ENCODE measurements at places on chromosomes 1 and 21. TPM values are rescaled to one million over a fixed set of nuclear protein-coding genes. Genes with fewer than 3 reads are reported as not detected.

DNA sequence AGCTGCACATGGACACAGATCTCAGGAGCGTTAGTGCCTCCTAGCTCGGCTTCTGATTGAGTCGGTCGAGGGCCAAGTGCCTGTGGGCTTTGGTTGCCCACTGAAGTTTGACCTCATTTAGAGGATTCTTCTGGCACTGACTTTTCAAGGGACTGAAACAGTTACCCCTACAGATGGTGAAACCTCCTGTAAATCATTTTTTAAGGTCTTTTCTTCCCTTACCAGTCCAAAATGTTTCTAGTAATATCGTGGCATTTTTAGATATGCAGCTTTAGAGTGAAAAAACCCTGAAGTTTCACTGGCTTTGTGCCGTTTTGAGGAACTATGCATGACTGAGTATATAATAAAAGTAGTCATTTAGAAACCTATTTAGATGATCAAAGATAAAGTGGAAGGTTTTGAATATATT lies 34.7 kb upstream of the L1TD1 start:
- no peaks in the 10 kb centered on the region for H3K4me1 ChIP-seq
- no peaks in the 10 kb centered on the region for H3K36me3 ChIP-seq
- no peak overlapping the region for H3K4me3 ChIP-seq
- no peak overlapping the region for H3K27ac ChIP-seq
- DNase-seq = no peak
- H3K27me3 ChIP-seq = no peaks in the 10 kb centered on the region

Gene KCNE2
- total RNA-seq = not detected

DNA sequence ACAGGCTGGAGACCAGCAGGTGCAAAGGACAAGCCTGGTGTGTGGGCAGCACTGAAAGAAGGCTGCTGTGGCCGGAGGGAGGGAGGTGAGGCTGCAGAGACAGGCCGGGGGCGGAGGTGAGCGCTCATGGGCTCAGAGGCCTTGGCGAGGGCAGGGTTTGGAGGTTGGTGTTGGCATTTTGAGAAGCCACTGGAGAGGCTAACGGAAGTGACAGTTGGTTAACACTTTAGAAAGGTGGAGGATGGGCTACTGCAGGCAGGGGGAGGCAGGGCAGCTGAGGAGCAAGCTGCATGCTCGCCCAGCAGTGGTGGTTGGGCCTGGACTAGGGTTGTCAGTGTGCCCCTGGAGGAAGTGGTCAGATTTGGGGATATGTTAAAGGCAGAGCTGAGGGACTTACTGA lies 37.5 kb downstream of the QSOX1 start:
- no peaks in the 10 kb centered on the region for H3K27me3 ChIP-seq
- no peaks in the 10 kb centered on the region for H3K4me1 ChIP-seq
- H3K27ac ChIP-seq = no peak overlapping the region

DNA sequence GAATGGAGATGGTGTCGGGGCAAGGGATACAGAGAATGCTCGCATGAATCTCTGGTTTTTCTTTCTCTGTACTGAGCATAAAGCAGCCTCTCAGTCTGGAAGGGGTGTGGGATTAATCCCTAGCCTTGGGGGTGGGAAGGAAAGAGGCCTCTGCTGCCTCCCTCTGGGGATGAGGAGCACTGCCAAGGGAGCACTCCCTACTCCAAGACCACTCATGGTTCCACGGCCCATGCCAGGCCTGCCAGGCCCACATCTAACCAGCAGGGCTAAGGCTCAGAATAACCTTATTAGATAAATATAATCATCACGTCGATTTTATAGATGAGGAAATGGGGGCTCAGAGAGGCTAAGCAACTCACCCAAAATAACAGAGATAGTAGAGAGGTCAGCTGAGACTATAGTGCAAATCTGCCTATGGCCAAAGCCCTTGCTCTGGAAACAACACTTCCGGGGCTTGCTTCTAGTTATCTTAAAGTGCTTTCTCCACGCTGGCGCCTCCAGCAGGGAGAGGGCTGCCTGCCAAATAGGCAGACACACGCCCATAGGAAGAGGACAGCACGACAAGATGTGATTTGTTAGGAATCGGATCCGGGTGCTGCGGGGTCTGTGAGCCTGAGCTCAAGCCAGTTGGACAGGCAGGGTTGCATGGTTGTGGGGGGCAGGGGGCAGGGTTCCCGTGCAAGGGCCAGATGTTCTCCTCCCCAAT lies 522 bp downstream of the TEX35 start:
- H3K27ac ChIP-seq = no peak overlapping the region
- peaks cover 18% of the 10 kb centered on the region for H3K4me1 ChIP-seq
- H3K4me3 ChIP-seq = no peak overlapping the region
- DNase-seq = no peak
- no peaks in the 10 kb centered on the region for H3K27me3 ChIP-seq
- H3K36me3 ChIP-seq = no peaks in the 10 kb centered on the region

DNA sequence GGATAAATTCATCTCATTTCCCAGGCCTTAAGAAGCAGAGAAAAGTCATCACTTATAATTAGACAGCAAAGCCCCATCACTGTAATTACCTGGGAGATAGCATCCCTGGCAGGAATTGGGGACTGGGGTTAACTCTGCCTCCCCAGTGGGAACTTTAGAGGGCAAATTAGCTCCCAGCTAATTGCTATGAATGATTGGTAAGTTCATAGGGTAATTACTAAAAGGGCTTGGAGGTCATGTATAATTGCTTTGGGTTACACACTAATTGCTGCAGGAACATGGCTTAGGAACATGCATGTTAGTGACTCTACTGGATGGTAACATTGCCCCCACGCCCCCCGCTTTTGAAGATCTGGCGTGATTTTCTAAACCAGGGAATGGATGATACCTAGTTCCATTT lies 64.8 kb downstream of the UBE2T start:
- no peaks in the 10 kb centered on the region for H3K36me3 ChIP-seq
- H3K4me1 ChIP-seq = no peaks in the 10 kb centered on the region
- no peaks in the 10 kb centered on the region for H3K27me3 ChIP-seq
- H3K4me3 ChIP-seq = no peak overlapping the region
- no peak overlapping the region for H3K27ac ChIP-seq

GRCh38 chr1:211336161-211336560 lies 9.5 kb downstream of the TRAF5 start:
- no peaks in the 10 kb centered on the region for H3K27me3 ChIP-seq
- no peak overlapping the region for H3K4me3 ChIP-seq
- no peak for DNase-seq
- H3K27ac ChIP-seq = no peak overlapping the region
- no peaks in the 10 kb centered on the region for H3K36me3 ChIP-seq

GRCh38 chr1:18284805-18285537 lies 177.4 kb downstream of the IGSF21 start:
- H3K4me3 ChIP-seq = no peak overlapping the region
- H3K27me3 ChIP-seq = peaks cover 24% of the 10 kb centered on the region
- H3K4me1 ChIP-seq = no peaks in the 10 kb centered on the region
- no peaks in the 10 kb centered on the region for H3K36me3 ChIP-seq

- H3K4me3 ChIP-seq = peak overlapping the region; percentile 68
- H3K27ac ChIP-seq = peak overlapping the region; percentile 97
- no peaks in the 10 kb centered on the region for H3K27me3 ChIP-seq
- no peaks in the 10 kb centered on the region for H3K36me3 ChIP-seq
- DNase-seq = peak; percentile 59
Observed at GRCh38 chr1:15684468-15685291, 560 bp downstream of the PLEKHM2 start.

Gene OR6N2
- total RNA-seq = not detected

Gene MIXL1
- not detected for total RNA-seq
